GM12865 (cell line): ENCODE measurements at places on chromosomes 2 and 18.

GRCh38 chr2:226609366-226609765 is 190.3 kb downstream of the IRS1 start:
- no peak for DNase-seq

- DNase-seq: no peak
These were observed 124.8 kb downstream of the PXDN start for GRCh38 chr2:1619556-1619955.

DNA sequence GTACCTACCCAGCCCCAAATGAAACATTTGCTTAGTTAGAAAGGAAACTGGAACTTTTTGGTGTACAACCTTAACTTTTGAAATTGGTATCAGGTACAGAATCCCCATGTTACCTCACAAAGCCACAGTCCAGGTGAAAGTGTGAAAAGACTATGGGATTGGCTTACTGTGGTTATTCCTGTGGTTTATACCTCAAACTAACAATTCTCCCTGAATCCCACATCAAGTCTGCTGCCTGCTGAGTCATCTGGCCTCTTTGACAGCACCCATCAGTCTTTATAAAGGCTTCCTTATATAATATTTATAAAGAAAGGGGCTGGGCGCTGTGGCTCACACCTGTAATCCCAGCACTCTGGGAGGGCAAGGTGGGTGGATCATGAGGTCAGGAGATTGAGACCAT is 164.6 kb downstream of the TMEM247 start:
- DNase-seq: peak; percentile 12

GRCh38 chr18:58953627-58954026 is 89.0 kb downstream of the ZNF532 start:
- DNase-seq: no peak

GRCh38 chr2:230202430-230203109 is 17.2 kb downstream of the SP110 start:
- DNase-seq: peak; percentile 82
